ENCODE measurements at places on chromosomes 3 and 15.
A peak's percentile ranks its signal among the peaks of the same experiment; 100 is the strongest.

DNA sequence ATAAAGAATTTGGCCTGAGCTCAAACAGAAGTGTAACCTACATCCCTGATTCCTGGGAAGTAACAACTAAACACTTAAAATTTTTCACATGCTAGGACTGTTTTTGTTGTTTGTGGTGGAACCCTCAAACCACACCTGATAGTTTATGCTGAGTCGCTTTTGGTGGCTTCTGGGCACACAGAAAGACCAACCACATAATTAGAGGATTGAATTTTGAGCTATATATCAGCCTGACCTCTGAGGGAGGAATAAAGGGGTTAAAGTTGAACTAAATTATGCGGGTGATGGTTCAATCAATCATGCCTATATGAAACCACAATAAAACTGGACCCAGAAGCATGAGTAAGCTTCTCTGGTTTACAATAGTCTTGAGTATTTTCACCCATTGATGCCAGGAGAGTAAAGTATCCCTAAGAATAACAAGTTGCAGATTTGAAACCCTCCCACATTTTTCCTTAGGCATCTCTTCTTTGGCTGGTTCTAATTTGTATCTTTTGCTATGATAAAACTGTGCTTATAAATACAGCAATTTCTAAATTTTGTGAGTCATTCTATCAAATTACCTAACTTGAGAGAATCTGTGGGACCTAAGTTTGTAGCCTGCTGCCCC lies 1304.5 kb upstream of the GBE1 start:
- no peak for DNase-seq

DNA sequence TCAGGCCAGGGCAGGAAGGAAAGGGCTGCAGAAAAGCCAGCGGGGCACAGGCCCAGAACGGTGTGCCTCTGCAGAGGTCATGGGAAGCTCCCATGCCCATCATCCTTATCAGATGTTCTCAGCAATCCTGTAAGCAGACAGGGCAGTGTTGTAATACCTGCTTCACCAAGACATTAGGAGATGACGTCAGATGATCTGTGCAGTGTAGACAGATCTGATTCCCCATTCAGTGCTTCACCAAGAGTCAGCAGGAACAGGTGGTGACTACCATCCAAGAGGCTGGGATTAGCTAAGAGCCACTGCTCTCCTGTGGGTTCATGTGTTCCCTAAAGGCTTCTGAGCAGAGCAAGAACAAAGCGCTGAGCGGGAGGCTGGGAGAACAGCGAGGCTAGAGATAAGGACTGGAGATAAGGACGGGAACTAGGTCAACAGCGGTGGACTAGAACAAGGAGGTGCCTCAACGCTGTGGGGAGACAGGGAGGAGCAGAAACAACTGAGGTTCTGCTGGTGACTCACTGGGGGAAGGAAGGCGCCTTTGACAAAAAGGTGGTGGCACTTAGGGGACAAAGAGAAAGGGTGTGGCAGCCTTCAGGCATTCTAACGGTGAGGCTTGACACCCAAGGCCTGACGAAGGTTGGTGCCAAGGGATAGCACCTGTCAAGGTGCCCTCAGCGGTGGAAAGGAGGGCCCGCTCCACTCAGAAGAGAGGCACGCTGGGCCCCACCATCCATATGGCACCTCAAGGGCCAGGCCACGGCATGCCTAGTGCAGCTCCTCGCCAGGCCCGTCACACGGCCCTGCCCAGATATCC lies 28.4 kb downstream of the CCDC12 start:
- peak; percentile 43 for DNase-seq

DNA sequence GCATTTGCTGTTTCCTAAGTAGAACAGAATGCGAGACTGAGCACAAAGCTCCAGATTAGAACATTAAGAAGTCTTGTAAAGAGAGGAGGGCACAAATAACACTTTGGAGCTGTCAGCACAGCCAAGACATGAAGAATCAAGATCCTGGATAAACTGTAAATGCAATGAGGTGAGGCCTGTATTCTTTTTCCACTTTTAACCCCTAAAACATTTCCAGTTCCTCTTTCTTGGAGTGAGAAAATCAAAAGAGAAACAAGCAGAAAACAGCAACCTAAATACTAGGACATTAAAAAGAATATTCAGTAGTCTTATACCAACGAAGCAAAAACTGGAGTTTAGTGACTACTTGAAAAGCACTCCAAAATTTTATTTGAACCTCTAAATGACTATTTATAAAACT lies 204.3 kb downstream of the ZBTB20 start:
- no peak for DNase-seq

DNA sequence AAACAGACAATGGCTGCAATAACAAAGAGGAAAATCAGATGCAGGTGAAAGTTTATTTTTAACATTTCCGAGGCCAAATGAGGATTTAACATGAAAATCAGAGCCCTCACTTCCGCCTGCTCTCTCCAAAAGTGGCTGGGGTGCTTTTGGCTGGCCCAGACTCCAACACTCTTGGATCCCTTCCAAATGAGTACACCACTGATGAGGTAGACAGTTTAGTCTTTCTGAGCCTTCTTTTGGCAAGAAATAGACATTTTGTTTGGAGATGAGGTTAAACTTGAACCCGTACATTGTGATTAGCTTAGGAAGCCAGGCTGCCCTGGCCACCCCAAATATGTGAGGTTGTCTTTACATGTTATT lies 51.0 kb upstream of the TRA2B start:
- DNase-seq = no peak

DNA sequence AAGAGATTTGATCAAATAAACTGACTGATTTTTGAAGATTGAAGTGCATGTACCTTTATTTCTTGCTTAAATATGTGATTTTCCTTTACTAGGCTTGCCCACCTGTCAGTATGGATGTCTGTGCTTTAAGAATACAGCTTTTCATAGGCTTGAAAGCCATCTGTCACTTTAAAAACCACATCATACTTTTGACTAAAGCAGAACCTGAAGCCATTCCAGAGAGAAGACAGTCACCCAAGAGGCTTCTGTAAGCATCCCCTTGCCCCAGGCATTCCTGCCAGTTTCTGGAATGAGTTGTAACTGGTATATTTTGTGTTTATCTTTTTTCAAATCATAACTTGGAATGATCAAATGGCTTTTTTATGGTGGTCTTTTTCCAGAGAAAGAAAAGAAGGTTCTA lies 24.0 kb downstream of the HPS3 start:
- DNase-seq = no peak

DNA sequence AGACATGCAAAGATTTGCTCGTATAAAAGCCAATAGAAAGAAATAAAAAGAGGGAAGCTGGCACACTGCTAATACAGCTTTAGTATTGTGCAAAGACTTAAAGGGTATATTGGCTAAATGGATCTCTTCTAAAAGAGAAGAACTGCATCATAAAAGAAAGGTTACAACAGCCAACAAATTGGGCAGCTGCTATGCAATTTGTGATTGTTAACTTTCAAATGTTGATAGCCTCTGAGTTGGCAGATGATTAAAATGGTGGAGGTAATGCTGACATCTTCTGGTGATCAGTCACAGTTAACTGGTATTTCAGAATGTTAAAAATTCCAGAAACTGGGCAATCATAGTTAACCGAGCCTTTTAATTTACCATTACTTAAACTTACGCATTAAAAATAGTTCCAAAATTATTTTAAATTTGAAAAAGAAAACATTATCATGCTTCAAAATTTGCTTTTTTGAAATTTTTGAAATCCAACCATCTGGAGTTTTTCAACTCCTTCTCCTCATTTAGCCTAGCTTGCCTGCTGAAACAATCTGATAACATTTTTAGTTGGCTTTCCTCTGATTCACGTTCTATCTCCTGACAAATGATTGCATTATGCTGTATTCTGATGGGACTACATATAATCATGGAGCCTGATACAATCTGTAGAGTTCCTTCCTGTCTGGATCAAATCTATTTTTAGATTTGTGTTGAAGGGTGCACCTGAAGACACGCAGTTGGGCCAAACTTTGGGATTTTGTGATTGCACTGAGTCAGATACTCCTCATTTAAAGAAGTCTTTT lies 144.0 kb upstream of the PDZRN3 start:
- no peak for DNase-seq

DNA sequence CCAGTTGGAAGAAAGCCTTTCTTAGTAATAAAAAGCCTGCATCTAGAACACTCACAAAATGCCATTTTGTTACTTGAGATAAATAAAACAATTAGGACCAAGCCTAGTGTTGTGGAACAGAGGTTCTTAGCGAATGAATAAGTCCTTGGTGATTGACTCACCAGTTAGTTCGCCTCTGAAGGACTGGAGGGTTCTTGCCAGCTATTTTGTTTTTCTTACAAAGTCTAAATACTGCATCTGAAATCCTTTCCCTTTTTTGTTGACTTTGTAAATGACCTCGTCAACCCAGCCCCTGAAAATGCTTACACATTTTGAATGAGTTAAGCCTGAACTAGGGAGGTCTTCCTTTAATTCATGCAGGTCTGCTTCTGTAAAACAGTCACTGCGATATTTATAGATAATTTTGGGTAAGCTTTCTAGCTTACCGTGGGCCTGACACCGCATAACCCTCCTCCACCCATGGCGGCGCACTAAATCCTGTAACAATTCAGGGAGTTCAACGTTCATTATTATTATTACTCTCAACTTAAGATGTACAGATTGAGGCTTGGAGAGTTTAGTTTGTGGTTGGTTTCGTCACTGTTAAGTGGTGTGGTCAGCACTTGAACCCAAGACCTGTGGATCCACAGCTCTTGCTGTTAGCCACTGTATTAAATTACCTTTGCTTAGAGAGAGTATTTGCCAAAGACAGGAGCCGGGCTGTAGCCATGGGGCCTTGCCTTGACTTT lies 45.0 kb upstream of the SACM1L start:
- DNase-seq = no peak

DNA sequence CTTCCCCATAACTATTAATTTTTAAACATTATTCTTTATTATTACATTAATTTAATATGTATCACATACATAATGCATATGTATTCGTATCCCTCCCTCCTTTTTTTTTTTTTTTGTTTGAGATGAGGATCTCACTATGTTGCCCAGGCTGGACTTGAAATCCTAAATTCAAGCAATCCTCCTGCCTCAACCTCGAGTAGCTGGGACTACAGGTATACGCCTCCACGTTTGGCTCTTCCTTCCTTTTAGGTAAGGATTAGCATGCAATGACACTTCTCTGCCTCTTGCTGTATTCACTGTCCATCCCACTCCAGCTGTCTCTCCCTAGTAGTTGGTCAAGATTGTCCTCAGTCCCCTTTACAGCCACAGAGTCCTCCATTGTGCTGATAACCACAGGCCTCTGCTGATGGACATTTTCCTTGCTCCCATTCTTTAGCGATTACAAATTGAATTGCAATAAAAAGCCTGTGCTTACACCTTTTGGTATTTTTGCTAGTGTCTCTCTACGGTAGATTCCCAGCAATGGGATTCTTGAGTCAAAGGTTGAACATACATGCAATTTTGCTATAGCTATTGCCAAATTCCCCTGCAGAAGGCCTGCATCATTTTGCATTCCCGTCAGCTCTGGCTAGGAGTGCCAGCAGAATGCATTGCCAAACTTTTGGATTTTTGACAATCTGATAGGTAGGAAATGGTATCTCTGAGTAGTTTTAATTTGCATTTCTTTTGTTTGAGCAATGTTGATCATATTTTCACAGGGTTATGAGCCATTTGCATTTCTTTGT lies 156.6 kb downstream of the SMAD6 start:
- no peak for DNase-seq

DNA sequence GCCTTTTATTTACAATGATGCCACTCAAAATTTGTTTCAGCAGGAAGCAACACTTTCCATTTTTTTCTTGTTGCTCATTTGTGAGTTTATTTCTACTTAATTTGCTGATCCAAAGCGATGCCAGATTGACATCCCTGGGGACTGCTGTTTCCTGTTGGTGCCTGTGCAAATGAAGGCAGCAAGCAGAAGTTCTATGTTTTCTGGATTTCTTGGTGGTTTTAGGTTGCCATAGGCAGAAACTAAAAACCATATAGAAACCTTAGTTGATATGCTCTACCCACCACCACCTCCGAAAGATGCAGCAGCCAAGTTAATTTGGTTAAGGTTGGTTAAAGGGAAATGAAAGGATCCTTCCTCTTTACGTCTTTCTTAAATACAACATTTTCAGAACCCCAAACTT lies 356.2 kb downstream of the RBMS3 start:
- DNase-seq = no peak

- no peak for DNase-seq
Measured at GRCh38 chr3:10917176-10917575, 75.4 kb upstream of the SLC6A1 start.

- no peak for DNase-seq
Measured at GRCh38 chr3:53218131-53218530, 37.7 kb downstream of the TKT start.

- DNase-seq = no peak
Measured at GRCh38 chr3:193946945-193947344, 189.0 kb upstream of the HES1 start.

GRCh38 chr3:116741467-116741866 lies 31.9 kb downstream of the TUSC7 start:
- DNase-seq = no peak

- no peak for DNase-seq
Measured at GRCh38 chr3:136994772-136995516, 37.2 kb downstream of the IL20RB start.

DNA sequence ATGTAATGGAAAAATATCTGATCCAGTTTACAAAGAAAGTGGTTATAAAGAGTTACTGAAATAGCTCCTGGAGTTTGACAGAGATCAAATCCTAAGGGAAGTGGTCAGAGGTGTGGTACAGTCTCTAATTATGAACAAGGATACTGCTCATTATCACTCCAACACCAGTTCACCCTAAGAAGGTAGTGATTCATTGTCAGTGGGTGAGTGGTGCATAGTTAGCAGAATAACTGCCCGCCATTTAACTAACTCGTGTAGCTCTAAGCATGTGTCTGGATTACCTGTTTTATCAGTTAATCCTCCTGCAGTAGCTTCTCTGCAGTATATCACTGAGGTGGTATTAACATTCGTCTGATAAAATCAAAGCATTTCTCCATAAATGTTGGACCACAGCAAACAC lies 700.1 kb downstream of the NLGN1 start:
- no peak for DNase-seq

DNA sequence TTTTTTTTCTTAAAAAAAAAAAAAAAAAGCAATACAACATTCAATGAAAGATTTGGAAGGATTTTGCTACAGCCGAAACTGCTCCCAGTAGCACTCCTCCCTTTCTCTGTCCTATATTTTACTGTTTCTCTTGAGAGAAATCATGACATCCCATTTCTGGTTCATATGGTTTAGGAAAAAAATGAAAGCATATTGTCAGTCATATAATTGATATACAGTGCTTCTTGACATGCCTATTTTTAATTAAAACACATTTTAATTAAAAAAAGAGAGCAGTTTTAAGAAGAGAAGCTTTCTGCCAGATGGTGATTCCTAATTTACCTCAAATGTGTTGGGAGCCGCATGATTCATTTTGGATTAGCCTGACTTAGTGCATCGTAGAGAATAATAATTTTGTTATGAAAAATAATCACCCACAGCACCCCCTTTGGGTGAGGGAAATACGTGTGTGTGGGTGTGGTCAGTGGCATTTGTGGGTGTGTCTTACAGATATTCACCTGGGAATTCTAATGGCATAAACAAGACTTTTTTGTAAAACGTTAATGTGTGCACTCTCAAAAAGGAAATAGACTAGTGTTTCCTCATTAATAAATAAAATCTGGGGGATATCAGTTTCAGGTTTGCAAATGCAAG lies 544.5 kb downstream of the MFSD1 start:
- no peak for DNase-seq

Measured in stimulated activated CD4-positive, alpha-beta T cell treated with anti-CD3 and anti-CD28 coated beads, Interleukin-1b, Interleukin-23, amount 100 ng/mL, for 1 hour (primary cell).